ENCODE measurements at places on chromosomes 4 and X. TPM values are rescaled to one million over a fixed set of nuclear protein-coding genes. Genes with fewer than 3 reads are reported as not detected.

GRCh38 chr4:97279391-97279790, 863.9 kb downstream of the STPG2 start:
- no peak for DNase-seq

The EDA gene
- 6.8 TPM for total RNA-seq

DNA sequence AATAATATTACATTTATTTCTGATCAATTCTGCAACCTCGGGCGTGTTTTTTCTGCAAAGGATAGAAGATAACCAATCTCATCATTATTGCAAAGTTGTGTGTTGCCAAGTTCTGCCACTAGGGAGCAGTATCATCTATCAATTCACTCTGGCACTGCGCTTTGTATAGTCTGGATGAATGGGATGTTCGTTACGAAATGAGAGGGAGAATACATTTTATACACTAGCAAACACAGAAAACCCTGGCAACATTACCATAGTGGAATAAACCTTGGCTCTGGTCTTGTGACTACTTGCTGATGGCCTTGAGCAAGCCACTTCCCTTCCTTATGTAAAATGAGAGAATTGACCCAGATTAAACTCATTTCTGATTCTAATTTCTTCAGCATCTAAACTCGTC, 97.5 kb upstream of the ZNF518B start:
- DNase-seq = no peak

DNA sequence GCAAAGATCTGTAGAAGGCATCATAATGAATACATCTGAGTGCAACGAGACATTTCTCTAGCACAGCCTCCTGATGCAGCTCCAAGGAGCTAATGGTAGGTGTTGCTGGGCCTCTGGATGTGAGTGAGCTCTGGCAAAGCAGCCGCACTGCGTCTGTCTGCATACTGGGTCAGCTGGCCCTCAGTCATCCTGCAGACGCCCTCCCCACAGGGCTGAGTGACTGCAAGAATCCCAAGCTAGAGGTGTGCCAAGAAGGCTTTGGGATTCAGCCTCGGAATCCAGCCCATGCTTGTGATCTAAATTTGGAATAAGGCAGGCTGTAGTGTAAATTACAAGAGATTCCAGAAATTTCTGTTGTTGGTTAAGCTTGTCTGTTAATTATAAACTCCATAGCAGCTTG, 18.5 kb downstream of the HERC3 start:
- peak; percentile 86 for DNase-seq

GRCh38 chrX:113833096-113834055, 750.5 kb upstream of the HTR2C start:
- DNase-seq = no peak

GRCh38 chr4:112513971-112514646, 1.9 kb downstream of the NEUROG2 start:
- DNase-seq = no peak

DNA sequence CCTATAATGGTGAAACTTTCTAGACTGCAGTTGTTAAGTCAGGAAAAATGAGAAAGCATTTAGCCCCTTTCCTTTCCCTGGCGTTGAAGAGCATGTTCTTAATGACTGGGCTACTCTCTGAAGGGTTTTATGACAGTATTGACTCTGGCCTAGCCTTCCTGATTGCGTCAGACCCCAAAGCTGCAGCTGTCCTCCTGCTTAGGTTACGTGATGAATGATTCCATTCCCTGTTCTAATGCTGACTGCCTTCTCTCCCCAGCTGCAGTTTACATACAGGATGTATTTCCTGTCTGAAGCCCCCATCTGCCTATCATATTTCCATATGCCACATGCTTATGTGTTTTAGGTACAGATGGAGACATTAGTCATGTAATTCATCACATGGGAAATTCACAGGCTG, 105.8 kb upstream of the EGFL6 start:
- DNase-seq = no peak

The BEND4 gene
- total RNA-seq = 0.05 TPM

Data from posterior vena cava (tissue), 2 donors.